ENCODE measurements at places on chromosomes 2 and 18.

DNA sequence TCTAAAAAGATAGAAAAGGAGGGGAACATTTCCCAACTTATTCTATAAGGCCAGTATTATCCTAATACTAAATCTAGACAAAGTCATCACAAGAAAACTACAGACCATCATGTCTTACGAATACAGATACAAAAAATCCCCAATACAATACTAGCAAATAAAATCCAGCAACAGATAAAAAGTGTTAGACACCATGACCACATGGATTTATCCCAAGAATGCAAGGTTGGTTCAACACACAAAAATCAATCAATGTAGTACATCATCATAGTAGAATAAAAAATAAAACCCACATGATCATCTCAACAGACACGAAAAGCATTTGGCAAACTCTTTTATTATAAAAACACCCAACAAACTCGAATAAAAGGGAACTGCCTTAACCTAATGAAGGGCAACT is 18.5 kb downstream of the SLC66A2 start:
- no peak overlapping the region for H3K4me3 ChIP-seq
- H3K36me3 ChIP-seq: peaks cover 88% of the 10 kb centered on the region
- no peak overlapping the region for H3K27ac ChIP-seq
- H3K4me1 ChIP-seq: no peaks in the 10 kb centered on the region
- H3K27me3 ChIP-seq: no peaks in the 10 kb centered on the region

DNA sequence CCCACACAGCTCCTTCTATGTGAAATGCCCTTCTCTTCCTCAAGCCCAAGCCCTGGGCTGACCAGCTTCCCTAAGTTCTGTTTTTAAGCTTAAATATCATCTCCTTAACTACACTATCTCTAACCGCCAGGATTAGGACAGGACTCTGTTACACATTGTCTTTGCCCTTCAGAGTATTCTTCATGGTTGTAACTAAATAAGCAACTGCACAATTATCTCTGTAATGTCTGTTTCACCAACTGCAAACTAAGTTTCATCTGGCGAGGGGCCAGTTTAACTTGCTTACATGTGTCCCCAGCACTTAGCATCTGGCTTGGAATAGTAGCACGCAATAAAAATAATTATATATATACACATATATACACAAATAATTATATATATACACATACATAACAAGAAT is 1.1 kb upstream of the ERMN start:
- no peak overlapping the region for H3K4me3 ChIP-seq
- H3K27ac ChIP-seq: no peak overlapping the region
- H3K4me1 ChIP-seq: peaks cover 2% of the 10 kb centered on the region
- DNase-seq: no peak
- H3K27me3 ChIP-seq: peaks cover 8% of the 10 kb centered on the region
- no peaks in the 10 kb centered on the region for H3K36me3 ChIP-seq

GRCh38 chr18:56315363-56315762 is 323.0 kb downstream of the TXNL1 start:
- H3K4me3 ChIP-seq: no peak overlapping the region
- H3K4me1 ChIP-seq: peaks cover 6% of the 10 kb centered on the region
- no peak for DNase-seq
- H3K27me3 ChIP-seq: no peaks in the 10 kb centered on the region
- H3K27ac ChIP-seq: no peak overlapping the region

DNA sequence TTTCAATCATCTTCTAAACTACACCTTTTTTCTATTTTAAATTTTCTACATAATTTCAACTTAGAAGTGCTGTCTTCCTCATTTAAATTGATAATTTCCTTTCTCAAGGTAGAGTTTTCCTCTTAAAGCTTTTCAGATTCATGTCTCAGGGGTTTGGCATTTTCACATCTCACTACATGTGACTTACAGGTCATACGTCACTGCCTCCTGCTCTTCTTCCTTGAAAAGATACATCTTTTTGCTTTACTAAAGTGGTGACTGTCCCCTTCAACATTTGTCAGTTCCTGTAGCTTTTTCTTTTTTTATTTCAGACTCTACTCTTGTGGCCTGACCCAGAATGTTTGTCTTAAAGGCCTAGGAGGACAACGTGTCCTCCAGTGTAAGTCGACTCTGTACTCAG is 17.1 kb upstream of the RUFY4 start:
- no peak overlapping the region for H3K27ac ChIP-seq
- no peaks in the 10 kb centered on the region for H3K4me1 ChIP-seq
- H3K4me3 ChIP-seq: no peak overlapping the region
- no peak for DNase-seq
- H3K27me3 ChIP-seq: peaks cover 30% of the 10 kb centered on the region

DNA sequence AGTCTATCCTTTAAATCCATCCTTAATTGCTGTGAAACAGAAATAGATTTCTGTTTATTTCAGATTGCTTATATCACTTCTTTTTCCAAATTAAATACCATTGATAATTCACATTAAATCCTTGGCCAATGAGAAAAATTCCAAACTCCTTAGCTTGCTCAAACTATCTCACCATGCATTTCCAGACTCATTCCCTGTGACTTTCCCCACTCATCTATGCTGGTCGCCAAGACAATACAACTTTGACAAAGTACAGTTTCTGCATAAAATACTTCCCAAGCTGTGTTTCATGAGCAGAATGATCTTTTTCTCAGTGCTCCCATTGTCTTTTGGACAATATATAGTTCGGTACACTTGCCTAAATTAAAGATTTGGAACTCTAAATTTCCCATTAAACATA is 575.6 kb downstream of the CPS1 start:
- no peaks in the 10 kb centered on the region for H3K27me3 ChIP-seq
- H3K4me1 ChIP-seq: peaks cover 22% of the 10 kb centered on the region
- no peak overlapping the region for H3K4me3 ChIP-seq
- peaks cover 3% of the 10 kb centered on the region for H3K36me3 ChIP-seq
- no peak overlapping the region for H3K27ac ChIP-seq

- H3K4me3 ChIP-seq: no peak overlapping the region
- peak overlapping the region; percentile 21 for H3K27ac ChIP-seq
- H3K27me3 ChIP-seq: no peaks in the 10 kb centered on the region
- no peak for DNase-seq
These were observed 23.5 kb downstream of the COMMD1 start for GRCh38 chr2:61928826-61929461.

DNA sequence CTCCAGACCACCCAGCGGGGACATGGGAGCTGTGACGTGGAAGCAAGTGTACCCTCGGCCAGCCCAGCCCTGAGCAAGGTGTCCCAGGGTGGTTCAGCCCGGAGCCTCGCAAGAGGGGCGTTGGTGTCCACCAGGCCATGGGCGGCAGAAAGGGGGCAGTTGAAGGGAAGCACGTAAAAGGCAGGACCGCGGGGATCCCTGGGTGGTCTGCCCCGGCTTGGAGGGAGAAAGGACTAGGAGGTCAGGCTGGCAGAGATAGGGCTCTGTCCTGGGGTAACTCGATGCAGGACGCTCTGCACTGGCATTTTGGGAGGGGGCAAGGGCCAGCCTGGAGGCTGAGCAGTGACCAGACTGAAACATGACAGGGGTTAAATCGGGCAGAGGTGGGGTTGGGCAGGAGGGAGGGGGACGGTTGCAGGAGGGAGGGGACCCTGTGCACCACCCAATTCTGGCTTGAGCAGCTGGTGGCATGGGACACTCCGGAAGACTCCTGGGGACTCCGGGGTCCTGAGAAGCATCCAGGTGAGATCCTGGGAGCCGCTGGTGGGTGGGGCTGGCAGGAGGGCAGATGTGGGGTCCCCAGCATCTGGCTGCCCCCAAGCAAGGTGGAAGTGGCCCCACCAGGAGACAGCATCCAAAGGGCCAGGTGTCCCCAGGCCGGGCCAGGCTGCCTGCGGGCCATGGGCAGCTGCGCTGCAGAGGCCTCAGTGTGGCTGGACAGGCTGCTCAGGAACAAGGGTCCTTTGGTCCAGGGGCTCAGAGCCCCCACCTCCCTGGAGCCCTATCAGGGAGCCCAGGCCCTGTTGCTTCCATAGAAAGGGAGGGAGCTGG is 46.8 kb upstream of the GPC1 start:
- peaks cover 3% of the 10 kb centered on the region for H3K4me1 ChIP-seq
- H3K36me3 ChIP-seq: no peaks in the 10 kb centered on the region
- H3K27me3 ChIP-seq: peaks cover 3% of the 10 kb centered on the region
- DNase-seq: no peak
- no peak overlapping the region for H3K27ac ChIP-seq

GRCh38 chr2:236674646-236675045 is 105.0 kb downstream of the ACKR3 start:
- H3K27ac ChIP-seq: no peak overlapping the region
- H3K36me3 ChIP-seq: peaks cover 2% of the 10 kb centered on the region
- no peak overlapping the region for H3K4me3 ChIP-seq
- H3K27me3 ChIP-seq: no peaks in the 10 kb centered on the region
- H3K4me1 ChIP-seq: peaks cover 19% of the 10 kb centered on the region

DNA sequence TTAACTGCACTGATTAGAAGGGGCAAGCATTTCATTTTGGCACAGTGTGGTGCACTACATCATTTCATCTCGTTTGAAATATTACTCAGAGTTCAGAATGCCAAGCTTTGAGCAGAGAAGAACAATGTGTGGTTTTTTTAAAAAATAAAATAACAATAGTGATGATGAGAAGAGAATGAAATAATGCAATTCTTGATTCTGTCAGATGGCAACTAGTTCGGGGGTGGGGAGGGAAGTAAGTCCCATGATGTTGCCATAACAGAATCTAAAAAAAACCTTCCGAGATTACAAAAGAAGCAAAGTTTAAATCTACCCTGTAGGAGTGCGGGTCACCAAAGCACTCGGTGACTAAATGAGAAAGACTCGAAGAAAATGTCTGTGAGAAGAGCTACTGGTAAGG is 490.4 kb downstream of the NR4A2 start:
- no peak overlapping the region for H3K4me3 ChIP-seq
- H3K36me3 ChIP-seq: no peaks in the 10 kb centered on the region
- no peak overlapping the region for H3K27ac ChIP-seq
- no peak for DNase-seq

DNA sequence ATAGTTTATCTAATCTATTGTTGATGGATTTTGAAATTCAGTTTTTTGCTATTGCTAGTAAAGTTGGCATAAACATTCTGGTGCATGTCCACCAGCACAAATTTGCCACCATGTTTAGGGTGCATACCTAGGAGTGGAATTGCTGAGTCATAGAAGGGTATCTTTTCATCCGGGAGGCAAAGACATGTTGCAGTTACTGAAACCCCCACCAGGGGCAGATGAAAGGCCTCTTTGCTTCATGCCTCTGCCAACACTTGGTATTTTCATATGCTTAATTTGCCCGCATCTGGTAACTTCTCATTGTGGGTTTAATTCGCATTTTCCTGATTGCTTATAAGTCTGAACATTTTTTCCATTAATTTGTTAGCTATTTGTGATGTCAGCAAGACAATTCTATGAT is 8.2 kb downstream of the DCC start:
- peaks cover 5% of the 10 kb centered on the region for H3K27me3 ChIP-seq
- H3K4me1 ChIP-seq: peaks cover 11% of the 10 kb centered on the region
- DNase-seq: no peak
- no peak overlapping the region for H3K27ac ChIP-seq
- H3K4me3 ChIP-seq: no peak overlapping the region

GRCh38 chr2:178188466-178188865 is 5.8 kb upstream of the OSBPL6 start:
- no peak overlapping the region for H3K27ac ChIP-seq
- peaks cover 2% of the 10 kb centered on the region for H3K4me1 ChIP-seq
- H3K27me3 ChIP-seq: peaks cover 27% of the 10 kb centered on the region
- no peaks in the 10 kb centered on the region for H3K36me3 ChIP-seq

DNA sequence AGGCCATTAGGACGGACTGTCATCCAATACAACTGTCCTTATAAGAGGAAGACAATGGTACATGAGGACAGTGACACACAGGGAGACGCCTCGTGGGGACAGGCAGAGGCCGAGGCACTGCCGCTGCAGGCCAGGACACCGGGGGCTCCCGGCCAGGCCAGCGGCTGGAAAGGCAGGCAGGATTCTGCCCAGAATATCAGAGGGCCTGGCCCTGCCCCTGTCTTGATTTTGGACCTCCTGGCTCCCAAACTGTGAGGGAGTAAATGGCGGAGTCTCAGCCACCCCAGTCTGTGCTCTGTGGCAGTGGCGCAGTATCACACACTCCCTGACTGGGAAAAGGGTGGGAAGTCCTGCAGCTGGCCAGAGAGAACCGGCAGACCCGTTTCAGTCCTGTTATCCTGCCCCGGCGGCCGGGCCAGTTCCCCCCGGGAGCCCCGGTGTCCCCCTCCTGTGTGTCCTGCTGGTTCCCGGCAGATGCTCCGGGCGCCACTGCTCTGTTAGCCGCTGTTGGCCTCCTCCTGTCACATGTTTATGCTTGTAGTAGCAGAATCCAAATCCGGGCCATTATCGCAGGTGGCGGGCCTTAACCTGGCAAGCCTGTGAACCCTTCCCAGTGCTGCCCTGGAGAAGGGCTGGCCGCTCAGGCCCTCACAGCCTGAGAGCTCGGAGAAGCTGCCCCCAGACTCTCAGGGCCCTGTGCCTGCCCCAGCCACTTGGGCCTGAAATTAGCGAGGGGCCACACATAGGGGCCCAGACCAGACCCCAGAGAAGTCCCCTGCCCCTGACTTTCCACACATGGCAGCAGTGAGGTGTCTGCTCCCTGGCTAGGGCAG is 31.4 kb upstream of the TAF1B start:
- no peaks in the 10 kb centered on the region for H3K36me3 ChIP-seq
- H3K27ac ChIP-seq: no peak overlapping the region
- no peak for DNase-seq
- no peak overlapping the region for H3K4me3 ChIP-seq
- no peaks in the 10 kb centered on the region for H3K27me3 ChIP-seq

- DNase-seq: no peak
- no peak overlapping the region for H3K4me3 ChIP-seq
- peak overlapping the region; percentile 64 for H3K27ac ChIP-seq
- no peaks in the 10 kb centered on the region for H3K27me3 ChIP-seq
These were observed 71.6 kb downstream of the NDUFA10 start for GRCh38 chr2:239953418-239954061.

DNA sequence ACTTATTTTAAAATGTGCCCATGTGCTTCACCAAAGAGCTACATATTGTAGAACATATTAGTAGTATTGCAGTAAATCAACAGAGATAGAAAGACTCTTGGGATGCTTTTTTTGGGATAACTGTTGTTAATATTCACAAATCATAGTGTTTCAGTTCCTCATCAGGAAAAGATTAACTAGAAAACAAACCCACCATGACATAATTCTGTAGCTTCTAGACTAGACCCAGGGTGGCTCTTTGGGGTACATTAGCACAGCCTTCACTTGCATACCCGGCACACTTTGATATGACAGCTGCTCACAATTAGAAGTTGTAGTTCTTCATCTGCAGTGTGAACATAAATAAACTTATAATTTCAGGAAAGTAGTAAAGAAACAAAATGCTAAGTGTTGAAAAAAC is 154.2 kb downstream of the ATP9B start:
- H3K27ac ChIP-seq: no peak overlapping the region
- H3K4me1 ChIP-seq: no peaks in the 10 kb centered on the region
- peaks cover 7% of the 10 kb centered on the region for H3K36me3 ChIP-seq
- H3K27me3 ChIP-seq: no peaks in the 10 kb centered on the region
- no peak overlapping the region for H3K4me3 ChIP-seq

GRCh38 chr2:98170076-98170475 is 83.1 kb downstream of the VWA3B start:
- no peaks in the 10 kb centered on the region for H3K36me3 ChIP-seq
- no peak overlapping the region for H3K4me3 ChIP-seq
- H3K4me1 ChIP-seq: peaks cover 10% of the 10 kb centered on the region
- no peaks in the 10 kb centered on the region for H3K27me3 ChIP-seq
